Natural killer cell treated with Interleukin-12 subunit alpha and Interleukin-12 subunit beta and Interleukin-15 and Interleukin-18, amount 100 ng/mL, for 72 hours (primary cell): ENCODE measurements at places on chromosomes 1 and 21.

DNA sequence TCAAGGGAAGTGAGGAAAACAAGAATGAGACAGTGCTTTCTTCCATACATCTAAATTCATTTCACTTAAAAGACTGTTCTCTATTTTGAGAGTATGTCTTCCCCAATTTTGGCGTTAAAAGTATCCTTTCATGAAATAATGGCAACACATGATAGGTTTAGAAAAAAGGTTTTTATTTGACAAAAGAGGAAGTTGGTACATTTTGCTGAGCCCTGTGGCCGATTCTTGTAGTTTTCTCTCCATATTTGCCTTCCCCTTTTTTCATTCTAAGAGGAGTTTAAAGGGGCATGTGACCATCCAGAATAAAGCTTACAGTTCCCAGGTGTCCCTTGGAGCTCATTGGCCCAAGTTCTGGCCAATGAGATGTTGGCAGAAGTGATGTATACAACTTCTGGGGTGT, 140.4 kb upstream of the KCNE2 start:
- DNase-seq = no peak

DNA sequence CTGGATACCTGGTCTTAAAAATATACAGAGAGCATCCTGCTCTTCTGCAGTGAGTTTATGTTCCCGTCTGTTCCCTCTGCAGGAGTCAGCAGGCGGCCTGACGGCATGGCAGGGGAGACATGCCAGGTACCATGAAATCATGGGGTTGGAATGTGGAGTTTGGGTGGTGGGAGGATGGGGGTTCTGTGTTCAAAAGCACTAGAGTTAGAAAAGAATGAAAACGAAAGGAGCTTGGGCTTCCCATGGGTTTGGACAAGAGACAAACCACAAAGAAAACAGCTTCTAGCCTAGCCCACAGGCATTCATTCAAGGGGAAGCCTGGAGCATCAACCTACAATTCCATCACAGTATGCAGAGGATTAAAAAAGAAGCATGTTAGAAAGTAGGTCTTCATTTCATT, 59.9 kb downstream of the WARS2 start:
- no peak for DNase-seq

- no peak for DNase-seq
Observed at GRCh38 chr1:156750711-156751450, 594 bp downstream of the HDGF start.

GRCh38 chr1:42941640-42942330, 16.9 kb downstream of the SLC2A1 start:
- DNase-seq = no peak

- no peak for DNase-seq
Observed at GRCh38 chr1:222098404-222098803, 356.5 kb upstream of the DUSP10 start.

DNA sequence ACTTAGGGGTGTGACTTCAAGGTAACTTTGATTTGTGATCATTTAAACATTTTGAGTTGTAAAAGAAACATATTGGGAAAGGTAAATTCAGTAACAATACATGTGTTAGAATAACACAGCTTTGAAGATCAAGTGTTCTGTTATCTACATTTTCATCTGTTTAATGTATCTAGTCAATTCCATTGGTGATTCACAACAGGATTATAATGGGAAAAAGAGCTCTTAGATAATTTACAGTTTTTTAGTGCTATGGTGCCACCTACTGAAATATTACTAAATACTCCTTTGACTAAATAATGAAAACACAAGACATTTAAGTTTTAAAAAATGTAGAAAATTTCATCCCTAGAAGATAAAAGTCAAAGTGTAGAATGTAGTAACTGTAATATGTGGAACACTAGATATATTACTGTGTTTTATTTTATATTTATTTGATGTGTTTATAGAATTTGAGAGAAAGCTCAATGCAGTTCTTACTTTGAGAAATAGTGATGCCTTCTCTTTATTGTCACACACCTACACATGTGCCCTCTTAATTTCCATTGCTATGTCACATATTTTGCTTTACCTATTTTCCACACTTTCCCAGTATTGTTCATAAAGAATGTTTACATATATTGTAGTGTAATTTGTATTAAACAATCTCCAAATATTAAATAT, 47.4 kb downstream of the PTPRC start:
- no peak for DNase-seq

- DNase-seq = no peak
Observed at GRCh38 chr1:2510366-2511155, 15.8 kb downstream of the PANK4 start.

DNA sequence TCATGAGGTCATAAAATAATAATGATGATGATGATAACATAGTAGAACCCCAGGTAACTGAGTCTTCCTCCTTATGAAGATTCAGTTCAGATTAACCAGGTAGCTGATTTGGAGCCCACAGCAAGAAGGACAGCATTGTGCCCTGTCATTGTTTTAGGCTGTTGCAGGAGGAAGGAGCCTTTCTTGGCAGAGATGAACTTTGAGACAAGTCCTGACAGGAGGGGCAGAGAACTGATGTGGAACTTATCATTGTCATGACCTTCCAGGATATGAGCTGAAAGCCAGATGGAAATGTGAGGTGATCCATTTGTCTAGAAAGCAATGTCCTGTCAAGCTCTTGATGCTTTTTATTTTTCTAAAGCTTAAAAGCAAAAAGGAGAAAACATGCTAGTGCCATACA, 132.6 kb upstream of the COA6 start:
- no peak for DNase-seq

- DNase-seq = no peak
Observed at GRCh38 chr1:163614361-163614760, 292.6 kb downstream of the NUF2 start.

DNA sequence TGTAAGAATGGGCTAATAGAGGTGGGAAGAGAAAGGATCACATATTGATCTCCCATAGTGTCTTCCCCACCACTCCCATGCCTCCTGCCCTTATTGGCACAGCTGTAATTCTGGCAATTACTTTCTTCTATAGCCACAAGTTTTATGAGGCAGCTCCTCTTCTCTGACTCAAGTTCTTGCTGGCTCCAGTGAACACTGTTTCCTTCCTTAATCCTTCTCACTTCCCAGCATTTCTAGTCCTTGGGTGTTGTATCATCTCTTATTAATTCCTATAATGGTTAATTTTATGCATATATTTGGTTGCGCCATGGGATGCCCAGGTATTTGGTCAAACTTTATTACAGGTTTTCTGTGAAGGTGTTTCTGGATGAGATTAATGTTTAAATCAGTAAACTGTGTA, 103.3 kb downstream of the MRPL39 start:
- DNase-seq = no peak

- no peak for DNase-seq
Observed at GRCh38 chr1:17546946-17547670, 7.6 kb downstream of the ARHGEF10L start.

DNA sequence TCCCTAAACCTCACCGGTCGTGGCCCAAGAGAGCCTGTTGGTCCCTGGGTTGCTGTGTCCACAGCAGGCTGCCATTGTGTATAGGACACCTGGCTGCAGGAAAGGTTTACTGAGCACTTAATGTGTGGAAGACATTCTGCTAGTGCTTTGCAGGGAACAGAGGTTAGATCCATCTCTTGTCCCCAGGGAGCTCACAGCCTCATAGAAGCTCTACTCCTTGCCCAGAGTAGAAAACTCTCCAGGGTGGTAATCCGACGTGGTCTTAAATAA, 16.9 kb upstream of the ALPL start:
- DNase-seq = no peak

DNA sequence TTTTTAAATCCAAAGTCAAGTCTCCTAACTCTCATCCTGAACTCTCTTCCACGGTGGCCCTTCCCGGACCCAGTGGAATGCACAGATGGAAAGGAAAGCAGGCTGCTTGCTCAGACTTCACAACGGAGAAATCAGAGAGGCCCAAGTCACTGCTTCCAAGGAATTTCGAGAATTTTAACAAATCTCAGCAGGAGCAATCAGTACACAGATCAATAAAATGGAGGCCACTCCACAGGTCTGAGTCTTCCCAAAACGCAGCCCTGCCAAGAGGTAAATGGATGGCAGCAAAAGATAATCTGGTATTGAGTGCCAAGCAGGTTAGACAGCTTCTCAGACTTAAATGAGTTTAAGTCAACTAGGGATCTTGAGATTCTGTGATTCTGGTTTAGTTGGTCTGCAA, 81.1 kb upstream of the TIAM1 start:
- DNase-seq = no peak

- DNase-seq = no peak
Observed at GRCh38 chr1:48047116-48047515, 49.9 kb upstream of the TRABD2B start.

DNA sequence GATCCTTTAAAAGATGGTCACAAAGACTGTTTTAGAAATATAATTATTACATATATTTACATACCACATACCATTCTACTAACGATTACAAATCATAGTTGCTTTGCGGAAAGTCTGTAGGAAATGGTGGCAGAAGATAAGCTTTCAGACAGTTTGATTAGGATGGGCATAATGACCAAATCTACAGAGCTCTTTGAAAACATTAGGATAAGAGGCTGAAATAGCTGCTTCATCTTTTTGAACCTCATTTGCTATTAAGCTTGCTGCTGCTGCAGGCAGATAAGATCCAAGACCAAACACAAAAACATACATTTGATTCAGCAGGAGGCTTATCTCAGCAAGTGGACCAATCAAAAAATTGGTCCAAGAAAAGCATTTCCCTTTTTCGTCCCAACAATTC, 47.1 kb downstream of the DDAH1 start:
- DNase-seq = no peak

- no peak for DNase-seq
Observed at GRCh38 chr1:211944733-211945500, 90.4 kb downstream of the INTS7 start.

DNA sequence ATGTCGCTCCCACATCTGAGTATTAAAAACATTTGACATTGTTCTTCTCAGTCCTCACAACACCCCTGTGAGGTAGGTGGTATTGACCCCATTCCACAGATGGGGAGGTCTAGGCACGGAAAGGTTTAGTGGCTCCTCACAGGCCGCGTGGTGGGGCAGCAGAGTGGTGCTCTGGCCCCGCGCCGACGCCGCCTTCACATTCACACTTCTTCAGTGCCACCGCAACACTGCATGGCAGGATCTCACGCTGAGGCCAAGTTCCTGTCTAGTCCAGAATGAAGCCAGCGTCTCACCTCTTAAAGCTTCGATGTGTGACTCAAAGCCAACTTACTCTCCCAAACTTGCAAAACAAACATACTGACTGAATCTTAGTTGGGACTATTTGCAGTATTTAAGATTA, 12.1 kb downstream of the ICMT start:
- no peak for DNase-seq

- DNase-seq = no peak
Observed at GRCh38 chr1:178034676-178035075, 59.2 kb upstream of the RASAL2 start.

GRCh38 chr1:175124861-175125260, 57.2 kb downstream of the TNN start:
- no peak for DNase-seq

DNA sequence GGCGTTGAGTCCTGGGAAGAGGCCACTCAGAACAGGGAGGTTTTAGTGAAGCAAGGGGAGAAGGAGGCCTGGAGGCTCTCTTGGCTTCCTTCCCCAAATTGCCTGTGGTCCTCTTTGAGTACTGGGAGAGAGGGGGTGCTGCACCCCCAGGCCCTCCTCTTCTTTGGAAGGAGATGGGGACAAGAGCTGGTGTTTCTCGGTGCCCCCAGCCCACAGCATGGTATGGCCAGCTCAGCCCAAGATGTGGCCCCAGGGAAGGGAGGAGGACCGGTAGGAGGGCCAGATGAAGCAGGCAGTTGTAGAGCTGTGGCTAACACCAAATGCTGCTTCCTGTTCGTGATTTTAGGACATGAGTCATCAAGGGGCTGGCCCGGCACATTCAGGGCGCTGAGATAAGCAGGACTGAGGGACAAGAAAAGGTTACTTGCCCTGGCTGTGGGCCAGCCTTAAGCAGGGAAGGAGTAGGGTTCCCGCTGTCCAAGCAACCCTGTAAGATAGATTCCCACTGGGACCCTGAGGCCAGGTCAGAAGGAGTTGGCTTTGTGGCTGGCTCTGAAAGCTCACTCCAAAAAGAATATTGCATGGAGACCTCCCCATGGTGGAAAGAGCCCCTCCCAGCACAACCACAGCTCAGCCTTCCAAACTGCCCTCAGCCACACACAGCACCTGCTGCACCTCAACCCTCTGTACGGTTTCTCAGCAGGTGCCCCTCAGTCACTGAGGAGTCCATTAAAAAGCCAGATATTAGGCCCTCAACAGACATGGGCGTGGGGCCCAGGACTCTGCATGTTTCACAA, 4.9 kb upstream of the TNFRSF1B start:
- DNase-seq = peak; percentile 91

DNA sequence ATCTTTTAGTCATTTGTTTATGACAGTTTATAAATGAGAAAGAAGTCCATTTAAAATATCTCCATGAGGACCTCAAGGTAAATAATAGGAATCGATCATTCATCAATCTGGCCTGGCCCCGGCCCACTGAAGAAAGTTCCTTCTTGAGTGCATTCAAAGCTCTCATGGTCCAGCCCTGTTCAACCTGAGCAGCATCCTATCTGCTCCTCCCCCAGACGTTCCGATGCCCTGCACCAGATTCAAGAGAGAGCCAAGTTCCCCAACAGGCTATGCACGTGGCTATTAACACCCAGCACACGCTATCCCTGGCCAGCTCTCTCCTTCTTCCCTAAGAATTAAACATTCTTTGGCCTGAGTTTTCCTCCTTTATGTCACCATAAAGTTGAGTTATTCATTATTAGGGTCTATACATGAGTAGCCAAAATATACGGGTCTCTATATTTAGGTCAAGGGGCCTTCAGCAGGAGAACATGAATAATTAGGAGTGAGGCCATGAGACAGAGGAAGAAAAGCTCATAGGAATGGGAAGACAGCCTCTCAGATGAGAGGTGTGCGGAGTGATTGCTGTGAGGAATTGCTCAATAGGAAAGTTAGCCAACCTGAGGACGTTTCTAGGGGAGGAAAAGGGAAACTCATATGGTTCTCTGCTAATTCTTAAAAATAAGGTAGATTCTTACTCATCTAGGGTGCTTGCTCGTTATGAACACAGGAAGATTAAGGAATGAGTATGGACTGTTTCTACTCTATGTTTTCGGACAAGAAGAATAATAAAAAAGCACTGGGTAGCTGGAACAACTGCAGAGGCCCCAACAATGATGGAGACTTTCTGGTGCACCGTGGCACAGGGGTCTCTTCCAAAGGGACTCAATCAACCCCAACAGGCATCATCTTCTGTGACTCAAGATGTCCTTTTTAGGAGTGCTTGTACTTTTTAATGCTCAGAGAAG, 23.6 kb downstream of the RUNX1 start:
- DNase-seq = no peak

GRCh38 chr1:65395887-65396612, 24.4 kb upstream of the LEPR start:
- no peak for DNase-seq
